Epithelial cell of esophagus (primary cell): ENCODE measurements at places on chromosomes 1 and 21.

- DNase-seq: no peak
These were observed 221.2 kb downstream of the CACNA1E start for GRCh38 chr1:181704546-181704945.

DNA sequence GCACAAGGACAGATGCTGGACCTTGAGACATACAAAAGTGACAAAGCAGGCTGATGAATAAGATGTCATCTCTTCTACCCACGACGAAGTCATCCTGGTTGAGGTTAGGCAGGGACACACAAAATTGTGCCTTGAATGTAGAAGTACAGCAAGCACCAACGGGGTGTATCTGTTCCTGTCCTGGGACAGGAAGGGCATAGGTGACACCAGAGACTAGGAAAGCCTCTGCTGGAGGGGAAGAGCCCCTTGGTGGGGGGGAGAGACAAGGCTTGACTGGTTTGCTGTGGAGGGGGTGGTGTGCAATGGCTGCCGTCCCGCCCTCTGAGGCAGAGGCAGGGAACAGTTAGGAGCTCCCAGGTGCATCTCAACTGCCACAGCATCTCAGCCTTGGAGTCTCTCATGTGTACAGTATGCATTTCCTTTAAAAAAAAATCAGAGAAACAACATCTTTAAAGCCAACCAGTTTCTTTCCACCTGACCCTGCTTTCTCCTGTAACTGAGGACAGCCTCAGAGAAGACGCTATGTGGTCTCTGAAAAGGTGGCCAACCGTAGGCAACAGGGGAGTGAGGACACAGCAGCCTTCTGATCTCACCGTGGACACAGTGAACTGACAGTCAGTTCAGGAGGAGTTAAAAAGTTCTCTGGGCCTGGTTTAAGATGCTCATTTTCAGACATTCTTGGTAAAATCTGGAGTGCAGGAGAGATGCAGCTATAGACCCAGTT is 17.7 kb upstream of the GFI1 start:
- no peak for DNase-seq

DNA sequence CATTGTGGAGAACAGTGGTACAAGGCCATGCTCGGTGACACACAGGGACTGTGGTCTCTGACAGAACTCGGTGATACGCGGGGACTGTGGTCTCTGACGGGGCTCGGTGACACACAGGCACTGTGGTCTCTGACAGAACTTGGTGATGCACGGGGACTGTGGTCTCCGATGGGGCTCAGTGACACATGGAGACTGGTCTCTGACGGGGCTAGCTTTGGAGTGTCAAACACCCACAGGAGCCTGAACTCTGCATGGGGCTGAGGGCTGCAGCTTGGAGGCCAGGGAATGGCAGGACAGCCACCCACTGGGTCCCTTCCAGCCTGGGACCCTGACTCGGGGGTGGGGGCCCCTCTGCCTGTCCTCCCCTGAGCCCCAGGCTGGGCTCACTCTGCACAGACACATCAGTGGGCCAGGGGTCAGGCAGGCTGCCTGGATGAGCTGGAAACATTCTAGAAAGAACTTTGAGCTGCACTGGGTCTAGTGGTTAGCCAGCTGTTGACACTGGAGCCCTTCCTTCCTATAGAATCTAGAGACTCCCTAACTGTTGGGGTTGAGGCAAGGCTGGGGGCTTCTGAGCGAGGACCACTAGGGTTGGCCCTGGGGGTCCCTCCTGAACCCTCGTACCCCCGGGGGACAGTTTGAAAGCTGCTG is 49.8 kb downstream of the DISP3 start:
- DNase-seq: no peak

DNA sequence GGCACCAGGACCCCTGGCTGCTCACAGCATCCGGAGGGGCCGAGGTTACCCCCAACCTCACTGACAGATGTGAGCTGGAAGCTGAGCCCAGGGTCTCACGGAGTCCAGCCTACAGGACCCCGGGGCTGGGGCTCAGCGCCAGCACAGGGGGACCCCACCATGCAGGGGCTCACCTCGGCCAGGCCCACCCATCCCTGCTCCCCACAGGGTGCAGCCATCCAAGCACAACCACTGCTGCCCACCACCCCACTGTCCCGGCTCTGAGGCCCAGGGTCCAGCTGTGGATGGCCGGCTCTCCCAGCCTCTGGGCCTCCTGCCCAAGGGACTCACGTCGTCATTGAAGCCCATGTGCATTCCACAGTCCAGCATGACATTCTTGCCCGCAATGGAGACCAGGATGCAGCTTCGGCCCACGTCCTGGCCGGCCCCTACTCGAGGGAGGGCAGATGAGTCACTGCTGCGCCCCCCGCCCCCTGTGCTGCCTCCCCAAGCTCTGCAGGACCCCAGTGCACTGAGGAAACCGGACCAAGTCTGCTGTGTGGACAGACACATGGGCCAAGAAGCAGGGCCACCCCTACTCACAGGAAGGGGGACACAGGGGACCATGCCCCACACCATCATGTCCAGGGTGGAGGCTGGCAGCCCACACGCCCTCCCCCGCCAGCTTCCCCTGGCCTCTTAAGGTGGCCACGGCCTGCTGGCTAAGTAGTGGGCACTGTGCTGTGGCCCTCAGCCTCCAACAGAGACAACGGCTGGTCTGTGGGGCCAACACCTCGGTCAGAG is 3.6 kb downstream of the INTS11 start:
- no peak for DNase-seq

- DNase-seq: no peak
These were observed 360.6 kb upstream of the USP24 start for GRCh38 chr1:55575571-55576279.

DNA sequence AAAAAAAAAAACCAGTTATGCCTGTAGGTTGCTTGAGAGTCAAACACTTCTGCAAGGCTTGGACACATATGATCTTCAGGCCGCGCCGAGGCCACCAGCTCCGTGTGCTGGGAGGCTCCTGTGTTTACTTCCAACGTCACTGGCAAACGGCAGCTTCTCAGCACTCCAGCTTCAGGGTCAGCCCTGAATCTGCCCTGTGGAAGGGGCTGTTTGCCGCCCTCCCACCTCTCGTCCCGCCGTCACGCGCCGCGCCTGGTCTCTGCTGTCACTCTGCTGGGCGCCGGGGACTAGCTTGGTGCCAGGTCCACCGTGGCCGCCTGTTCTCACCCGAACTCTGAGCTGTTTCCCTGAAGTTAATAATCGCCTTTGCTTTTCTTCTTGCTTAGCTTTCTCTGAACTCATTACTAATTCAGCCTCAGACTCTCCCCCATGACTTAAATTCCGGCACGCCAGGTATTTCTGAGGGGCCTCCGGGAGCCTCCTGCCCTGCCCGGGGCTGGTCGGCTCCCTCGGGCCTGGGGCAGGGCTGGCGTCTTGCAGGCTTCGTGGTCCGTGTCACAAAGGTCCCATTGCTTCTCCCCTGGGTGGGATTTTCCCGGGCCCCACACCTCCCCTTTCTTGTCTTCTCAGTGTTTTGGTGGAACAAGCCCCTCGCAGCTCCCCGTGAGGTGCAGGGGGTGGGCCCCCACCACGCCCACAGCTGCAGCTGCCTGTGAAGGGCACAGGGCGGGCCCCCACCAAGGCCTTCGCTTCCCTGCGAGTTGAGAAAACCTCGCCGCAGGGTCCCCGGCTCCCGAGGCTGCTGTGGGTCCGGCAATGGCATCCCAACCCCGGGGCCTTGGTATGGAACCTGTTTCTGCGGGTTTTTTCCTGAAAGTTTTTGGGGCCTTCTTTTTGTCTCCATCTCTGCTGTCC is 14.6 kb upstream of the C1orf159 start:
- no peak for DNase-seq

DNA sequence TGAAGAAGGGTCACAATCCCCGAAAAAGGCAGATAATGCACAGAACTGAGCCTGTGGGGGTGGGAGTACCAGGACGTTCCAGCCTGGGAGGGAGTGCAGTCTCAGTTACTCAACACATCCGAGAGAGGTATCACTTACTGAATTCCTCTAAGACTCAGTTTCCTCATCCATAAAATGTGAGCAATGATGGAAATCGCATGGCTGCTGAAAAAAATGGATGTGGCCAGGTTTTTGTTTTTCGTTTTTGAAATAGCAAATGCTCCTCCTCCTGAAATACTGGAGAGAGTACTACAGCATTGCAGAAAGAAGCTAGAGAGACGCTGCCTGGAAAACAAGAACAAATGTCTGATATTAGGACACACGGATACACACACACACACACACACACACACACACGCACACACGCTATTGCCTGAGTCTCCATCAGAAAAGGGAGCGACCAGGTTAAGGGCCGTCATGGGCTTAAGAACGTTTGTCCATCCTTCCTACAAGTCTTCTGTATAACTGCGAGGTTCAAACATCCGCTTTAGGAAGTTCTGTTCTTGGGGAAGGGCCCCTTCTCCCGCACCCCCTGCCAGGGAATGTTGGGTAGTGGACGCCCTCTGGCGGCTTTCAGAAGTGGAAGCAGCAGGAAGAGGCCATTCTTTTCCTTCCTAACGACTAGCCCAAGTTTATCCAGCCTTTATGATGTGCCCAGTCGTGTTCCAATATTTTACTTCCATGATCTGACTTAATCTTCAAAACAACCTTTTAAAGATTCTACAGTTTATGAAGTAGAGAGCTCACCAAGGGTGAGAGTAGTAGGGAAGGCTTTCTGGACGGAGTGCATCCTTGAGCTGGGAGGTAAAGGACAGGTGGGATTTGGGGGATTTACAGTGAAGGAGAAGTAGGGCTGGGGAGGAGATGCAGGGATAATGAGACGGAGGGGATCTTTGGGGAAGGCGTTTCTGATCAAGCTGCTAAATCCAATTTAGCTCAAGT is 699 bp upstream of the NES start:
- DNase-seq: peak; percentile 68

DNA sequence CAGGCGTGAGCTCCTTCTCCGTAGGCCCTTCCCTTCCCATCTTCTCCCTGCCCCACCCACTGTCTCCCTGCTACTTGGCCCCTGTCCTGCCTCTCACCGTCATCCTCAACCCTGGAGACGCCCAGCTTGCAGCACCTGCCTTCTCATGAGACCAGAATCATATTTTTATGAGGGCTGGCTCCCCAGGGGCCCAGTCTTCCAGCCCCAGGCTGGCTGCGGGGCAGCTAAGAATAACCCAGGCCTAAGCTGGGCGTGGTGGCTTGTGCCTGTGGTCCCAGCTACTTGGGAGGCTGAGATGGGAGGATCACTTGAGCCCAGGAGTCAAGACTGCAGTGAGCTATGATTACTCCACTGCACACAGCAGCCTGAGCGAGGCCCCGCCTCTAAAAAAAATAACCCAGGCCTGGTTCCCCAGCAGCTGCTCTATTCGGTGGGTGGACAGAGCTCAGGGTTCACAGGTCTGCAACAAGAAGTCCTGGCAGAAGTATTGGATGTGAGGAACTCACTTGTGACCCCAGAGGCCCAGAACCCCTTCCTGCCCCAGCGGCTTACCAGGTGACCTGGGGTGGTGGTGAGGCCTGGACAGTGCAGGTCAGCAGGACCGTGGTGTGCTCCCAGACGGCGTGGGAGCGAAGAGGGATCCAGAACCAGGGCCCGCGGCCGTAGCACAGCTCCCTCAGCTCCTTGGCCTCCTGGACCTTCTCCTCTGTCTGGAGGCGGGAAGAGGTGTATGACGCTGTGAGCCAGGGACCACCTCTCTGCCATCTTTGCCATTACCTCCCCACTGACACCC is 6.4 kb downstream of the MYOM3 start:
- no peak for DNase-seq

- no peak for DNase-seq
These were observed 360.1 kb upstream of the BEND5 start for GRCh38 chr1:49136738-49137251.

GRCh38 chr1:225700164-225700821 is 47.4 kb upstream of the ENAH start:
- peak; percentile 98 for DNase-seq

- no peak for DNase-seq
These were observed 164.0 kb downstream of the FASLG start for GRCh38 chr1:172822886-172823285.

DNA sequence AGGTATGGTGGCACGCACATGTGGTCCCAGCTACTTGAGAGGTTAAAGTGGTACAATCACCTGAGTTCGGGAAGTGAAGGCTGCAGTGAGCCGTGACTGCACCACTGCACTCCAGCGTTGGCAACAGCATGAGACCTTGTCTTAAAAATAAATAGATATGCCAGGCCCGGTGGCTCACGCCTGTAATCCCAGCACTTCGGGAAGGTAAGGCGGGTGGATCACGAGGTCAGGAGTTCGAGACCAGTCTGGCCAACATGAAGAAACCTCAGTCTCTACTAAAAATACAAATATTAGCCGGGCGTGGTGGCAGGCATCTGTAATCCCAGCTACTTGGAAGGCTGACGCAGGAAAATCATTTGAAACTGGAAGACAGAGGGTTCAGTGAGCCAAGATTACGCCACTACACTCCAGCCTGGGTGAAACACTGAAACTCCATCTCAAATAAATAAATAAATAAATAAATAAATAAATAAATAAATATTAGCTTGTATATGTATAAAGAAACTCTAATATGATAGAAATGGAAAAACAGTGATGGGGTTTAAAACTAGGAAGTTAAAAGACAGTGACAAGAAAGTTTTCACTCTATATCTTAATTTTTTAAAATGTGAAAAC is 18.8 kb downstream of the GATAD2B start:
- no peak for DNase-seq

GRCh38 chr1:45621895-45622523 is 1.8 kb downstream of the CCDC17 start:
- DNase-seq: no peak

- DNase-seq: no peak
These were observed 45.8 kb upstream of the S1PR1 start for GRCh38 chr1:101191049-101191448.

GRCh38 chr1:157652859-157653493 is 47.6 kb downstream of the FCRL3 start:
- DNase-seq: no peak

DNA sequence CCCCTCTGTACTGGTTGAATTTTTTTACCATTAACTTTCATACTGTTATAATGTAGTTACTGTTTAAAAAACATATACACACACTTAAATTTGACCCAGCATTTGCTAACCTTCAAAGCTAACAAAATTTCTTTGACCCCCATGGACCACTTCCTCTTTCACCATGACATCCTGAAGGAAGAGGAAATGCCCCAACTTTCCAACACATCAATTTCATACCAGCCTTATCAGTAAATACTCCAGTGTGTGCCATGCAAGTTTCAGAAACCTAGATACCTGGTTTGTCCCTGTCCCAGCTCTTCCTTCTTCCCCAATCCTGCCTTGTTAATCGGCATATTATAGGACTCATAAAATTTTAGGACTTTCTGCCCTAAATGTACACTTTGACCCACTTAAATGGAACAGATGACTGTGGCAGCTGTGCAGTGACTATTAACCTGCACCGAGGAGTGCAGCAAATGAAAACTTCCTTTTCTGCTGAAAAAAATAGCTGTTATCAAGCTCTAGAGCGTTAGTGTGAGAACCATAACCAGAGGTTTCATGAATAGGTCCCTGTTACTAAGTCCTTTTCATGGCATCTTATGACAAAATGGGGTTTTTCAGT is 54.1 kb downstream of the DTL start:
- DNase-seq: no peak

DNA sequence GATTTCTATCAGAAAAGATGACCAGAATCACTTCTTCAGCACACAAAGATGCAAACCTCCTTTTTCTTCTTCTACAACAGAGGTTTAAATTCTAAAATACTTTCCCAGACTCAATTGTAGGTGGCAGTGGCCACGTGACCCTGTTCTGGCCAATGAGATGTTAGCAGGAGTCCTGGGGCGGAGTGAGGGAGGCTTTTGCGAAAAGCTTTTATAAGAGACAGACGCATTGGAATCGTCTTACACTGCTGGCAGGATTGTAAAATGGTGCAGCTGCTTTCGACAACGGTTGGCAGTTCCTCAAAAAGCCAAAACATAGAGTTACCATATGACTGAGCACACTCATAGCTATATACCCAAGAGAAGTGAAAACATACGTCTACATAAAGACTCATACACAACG is 87.0 kb upstream of the MAGI3 start:
- DNase-seq: no peak

GRCh38 chr1:162038624-162039023 is 15.0 kb upstream of the OLFML2B start:
- no peak for DNase-seq
